ENCODE measurements at places on chromosomes 2 and 18.

- DNase-seq, result no peak
Observed at GRCh38 chr18:2900684-2901422, 54.0 kb downstream of the EMILIN2 start.

GRCh38 chr2:240249423-240250149, 109.1 kb upstream of the OTOS start:
- peak; percentile 13 for DNase-seq

GRCh38 chr2:48050711-48051110, 144.4 kb upstream of the FBXO11 start:
- DNase-seq, result no peak

DNA sequence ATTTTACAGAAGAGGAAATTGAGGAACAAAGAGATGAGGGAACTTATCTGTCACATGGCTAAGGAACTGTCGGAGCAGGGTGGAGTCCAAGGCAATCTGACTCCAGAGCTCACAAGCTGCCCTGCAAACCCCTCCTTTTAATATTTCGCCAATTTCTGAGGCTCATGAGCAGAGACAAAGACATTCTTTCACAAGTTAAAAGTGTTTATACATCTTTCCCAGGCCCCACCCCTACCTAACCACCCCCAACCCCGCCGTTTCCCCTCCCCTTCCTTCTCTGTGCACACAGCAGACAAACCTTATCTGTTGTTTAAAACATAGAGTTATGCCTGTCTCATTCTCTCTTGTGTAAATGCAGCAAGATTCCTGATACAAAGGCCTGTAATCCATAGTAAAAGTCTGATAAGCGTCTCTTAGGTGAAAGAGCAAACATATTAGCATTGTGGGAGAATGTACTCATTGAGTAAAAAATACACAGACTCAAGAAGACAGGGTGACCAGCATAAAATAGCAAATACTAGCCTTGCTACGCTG, 44.3 kb downstream of the EPHA4 start:
- no peak for DNase-seq

DNA sequence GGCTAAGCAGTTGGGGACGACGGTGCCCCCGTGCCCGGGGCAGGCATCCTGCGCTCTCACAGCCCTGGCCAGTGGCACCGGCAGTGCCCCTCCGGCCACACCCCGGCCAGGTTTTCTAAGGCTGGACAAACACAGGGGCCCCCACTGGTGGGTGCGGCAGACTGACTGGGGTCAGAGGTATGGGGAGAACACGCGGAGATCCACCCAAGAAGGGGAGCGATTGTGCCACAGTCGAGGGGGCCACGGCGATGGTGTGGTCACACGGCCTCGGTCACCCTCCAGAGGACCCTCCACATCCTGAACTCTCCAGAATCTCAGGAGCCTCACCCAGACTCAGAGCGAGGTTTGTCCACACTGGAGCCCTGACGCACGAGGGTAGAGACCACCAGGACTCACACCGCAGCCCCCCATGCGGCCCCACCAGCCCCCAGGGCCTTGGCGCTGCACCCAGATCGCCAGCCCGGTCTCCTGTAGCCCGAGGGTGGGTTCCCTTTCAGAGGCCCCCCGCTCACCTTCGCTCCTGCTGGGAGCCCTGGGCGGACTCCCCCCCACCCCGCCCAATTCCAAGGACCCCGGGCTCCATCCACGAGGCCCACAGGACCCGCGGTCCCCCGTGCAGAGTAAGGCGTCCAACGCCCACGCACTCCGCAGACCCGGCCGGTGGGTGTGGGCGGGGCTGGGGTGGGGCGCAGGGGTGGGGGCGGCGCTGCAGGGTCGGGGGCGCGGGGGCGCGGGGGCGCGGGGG, 15.2 kb downstream of the PDCD1 start:
- no peak for DNase-seq

DNA sequence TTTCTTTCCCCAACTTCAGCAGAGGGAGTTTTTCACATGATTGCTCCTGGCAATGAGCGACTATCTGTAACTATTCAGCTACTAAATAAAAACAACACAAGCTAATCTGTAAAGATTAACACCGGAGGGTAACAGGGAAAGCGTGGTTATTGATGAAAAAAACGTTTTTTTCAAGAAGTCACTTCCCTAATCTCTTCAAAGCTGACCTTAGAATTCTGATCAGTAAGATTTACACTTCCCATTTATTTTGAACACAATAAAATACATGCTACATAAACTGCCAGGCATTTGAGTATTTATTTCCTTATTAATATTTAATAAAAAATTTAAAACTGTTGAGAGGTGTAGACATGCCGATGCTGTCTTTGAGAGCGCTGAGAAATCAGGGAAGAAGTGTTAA, 207.4 kb upstream of the HDAC4 start:
- no peak for DNase-seq

GRCh38 chr2:53668624-53669026, 99.0 kb upstream of the CHAC2 start:
- DNase-seq, result no peak

GRCh38 chr2:216911008-216911407, 51.1 kb upstream of the TNP1 start:
- DNase-seq, result no peak

- no peak for DNase-seq
Observed at GRCh38 chr18:408367-408766, 92.1 kb downstream of the COLEC12 start.

All from activated CD8-positive, alpha-beta T cell treated with anti-CD3 and anti-CD28 coated beads, Interleukin-2, amount 10 ng/mL, durations not matched to agents 7 days and 5 days (primary cell).